ENCODE measurements at places on chromosomes 7 and 10. TPM values are rescaled to one million over a fixed set of nuclear protein-coding genes. Genes with fewer than 3 reads are reported as not detected.

FKBP9 gene
- 167 TPM for total RNA-seq

TMEM229A gene
- not detected for total RNA-seq

TMEM273 gene
- 5.2 TPM for total RNA-seq

ACTR3C gene
- not detected for total RNA-seq

- no peak for DNase-seq
Observed at GRCh38 chr10:13271552-13272163, 28.2 kb downstream of the PHYH start.

All from H4 (cell line).